Activated CD8-positive, alpha-beta memory T cell treated with anti-CD3 and anti-CD28 coated beads, Interleukin-2, amount 10 ng/mL, durations not matched to agents 7 days and 5 days (primary cell): ENCODE measurements at places on chromosomes 3 and 15. TPM values are rescaled to one million over a fixed set of nuclear protein-coding genes. Genes with fewer than 3 reads are reported as not detected.

The PCLAF gene
- total RNA-seq, result 138 TPM

The NIT2 gene
- total RNA-seq, result 45.5 TPM

The ATG7 gene
- total RNA-seq, result 28.3 TPM

The PIF1 gene
- total RNA-seq, result 85.5 TPM

The DLEC1 gene
- 1.1 TPM for total RNA-seq

The FGD5 gene
- not detected for total RNA-seq

The TMEM62 gene
- total RNA-seq, result 34.7 TPM

The HOMER2 gene
- total RNA-seq, result 14.4 TPM
